Activated CD4-positive, alpha-beta T cell treated with anti-CD3 and anti-CD28 coated beads, Interleukin-2, amount 10 ng/mL, durations not matched to agents 24 days and 14 days (primary cell): ENCODE measurements at places on chromosomes 4 and X.

- H3K36me3 ChIP-seq = peaks cover 3% of the 10 kb centered on the region
- H3K27me3 ChIP-seq = no peaks in the 10 kb centered on the region
- H3K4me1 ChIP-seq = peaks cover 15% of the 10 kb centered on the region
- peak; percentile 85 for DNase-seq
Measured at GRCh38 chrX:16712548-16713155, at the start of gene CTPS2. Gene CTPS2 (minus strand): TSS chrX:16712669. CDS start chrX:16702902, 9,767 bp downstream.

DNA sequence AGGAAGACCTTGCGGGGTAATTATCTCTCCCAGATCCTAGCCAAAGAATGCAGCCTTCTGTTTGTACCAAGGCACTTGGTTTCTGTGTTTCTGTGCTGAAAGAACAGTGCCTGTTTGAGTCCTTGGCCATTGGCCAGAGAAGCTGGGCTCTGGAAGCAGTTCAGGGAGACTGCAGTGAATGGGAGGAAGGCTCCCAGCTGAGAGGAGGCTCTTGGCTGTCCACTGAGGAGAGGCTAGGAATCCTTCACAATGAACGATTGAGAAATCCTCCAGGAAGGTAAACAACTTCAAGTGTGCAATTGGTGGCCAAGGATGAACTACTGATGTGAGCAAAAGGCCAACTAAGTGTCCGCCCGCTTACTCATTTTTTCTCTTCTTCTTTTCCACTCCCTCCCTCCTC lies 61.3 kb downstream of the HS3ST1 start:
- H3K36me3 ChIP-seq = no peaks in the 10 kb centered on the region
- H3K27me3 ChIP-seq = peaks cover 2% of the 10 kb centered on the region
- no peaks in the 10 kb centered on the region for H3K4me1 ChIP-seq
- no peak for DNase-seq
- H3K27ac ChIP-seq = no peak overlapping the region
- no peak overlapping the region for H3K4me3 ChIP-seq

GRCh38 chr4:71833232-71833900 lies 49.5 kb upstream of the GC start:
- no peaks in the 10 kb centered on the region for H3K36me3 ChIP-seq
- H3K4me3 ChIP-seq = no peak overlapping the region
- H3K27me3 ChIP-seq = no peaks in the 10 kb centered on the region
- DNase-seq = no peak

GRCh38 chr4:20839957-20840356 lies 139.7 kb downstream of the PACRGL start:
- no peak overlapping the region for H3K27ac ChIP-seq
- H3K27me3 ChIP-seq = no peaks in the 10 kb centered on the region
- no peaks in the 10 kb centered on the region for H3K36me3 ChIP-seq
- no peak for DNase-seq
- H3K4me3 ChIP-seq = no peak overlapping the region

DNA sequence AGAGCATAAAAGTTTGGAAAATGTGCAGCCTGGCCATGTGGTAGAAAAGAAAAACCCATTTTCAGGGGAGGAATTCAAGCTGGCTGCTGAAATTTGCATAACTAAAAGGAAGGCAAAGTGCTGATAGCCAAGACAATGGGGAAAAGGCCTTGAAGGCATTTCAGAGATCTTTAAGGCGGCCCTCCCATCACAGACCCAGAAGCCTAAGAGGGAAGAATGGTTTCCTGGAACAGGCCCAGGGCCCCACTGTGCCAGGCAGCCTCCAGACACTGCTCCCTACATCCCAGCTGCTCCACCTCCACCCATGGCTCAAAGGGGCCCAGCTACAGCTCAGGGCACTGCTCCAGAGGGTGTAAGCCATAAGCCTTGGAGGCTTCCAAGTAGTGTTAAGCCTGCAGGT lies 158.0 kb upstream of the PRDX4 start:
- no peak for DNase-seq
- H3K4me3 ChIP-seq = no peak overlapping the region
- no peaks in the 10 kb centered on the region for H3K36me3 ChIP-seq
- no peaks in the 10 kb centered on the region for H3K4me1 ChIP-seq
- H3K27ac ChIP-seq = no peak overlapping the region
- no peaks in the 10 kb centered on the region for H3K27me3 ChIP-seq

GRCh38 chr4:124386163-124386562 lies 326.4 kb downstream of the ANKRD50 start:
- H3K4me1 ChIP-seq = no peaks in the 10 kb centered on the region
- H3K27me3 ChIP-seq = no peaks in the 10 kb centered on the region
- no peak for DNase-seq
- H3K27ac ChIP-seq = no peak overlapping the region

GRCh38 chr4:14028862-14029261 lies 401.3 kb upstream of the BOD1L1 start:
- H3K36me3 ChIP-seq = no peaks in the 10 kb centered on the region
- DNase-seq = no peak
- no peaks in the 10 kb centered on the region for H3K27me3 ChIP-seq
- no peak overlapping the region for H3K27ac ChIP-seq
- no peak overlapping the region for H3K4me3 ChIP-seq
- no peaks in the 10 kb centered on the region for H3K4me1 ChIP-seq

DNA sequence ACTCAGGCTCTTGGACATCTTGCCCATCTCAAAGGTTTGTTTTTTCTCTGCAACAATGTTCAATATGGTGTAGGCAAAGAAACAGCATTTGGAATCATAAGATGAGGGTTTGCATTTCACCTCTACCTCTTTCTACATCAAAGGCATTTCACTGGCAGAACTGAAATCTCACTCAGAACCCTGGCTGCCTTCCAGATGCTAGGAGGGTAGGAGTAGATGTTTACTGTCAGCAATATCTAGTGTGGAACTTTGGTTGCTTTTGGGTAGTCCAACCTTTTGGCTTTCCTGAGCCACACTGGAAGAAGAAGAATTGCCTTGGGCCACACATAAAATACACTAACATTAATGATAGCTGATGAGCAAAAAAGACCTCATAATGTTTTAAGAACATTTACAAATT lies 297.0 kb upstream of the KLF3 start:
- H3K36me3 ChIP-seq = no peaks in the 10 kb centered on the region
- H3K27me3 ChIP-seq = peaks cover 8% of the 10 kb centered on the region
- H3K4me1 ChIP-seq = no peaks in the 10 kb centered on the region
- no peak overlapping the region for H3K4me3 ChIP-seq
- no peak for DNase-seq
- no peak overlapping the region for H3K27ac ChIP-seq

- H3K27ac ChIP-seq = no peak overlapping the region
- DNase-seq = no peak
Measured at GRCh38 chr4:132504438-132504837, 644.7 kb upstream of the PCDH10 start.

- peaks cover 4% of the 10 kb centered on the region for H3K27me3 ChIP-seq
- no peak for DNase-seq
- peaks cover 4% of the 10 kb centered on the region for H3K4me1 ChIP-seq
- no peak overlapping the region for H3K4me3 ChIP-seq
- H3K27ac ChIP-seq = no peak overlapping the region
- no peaks in the 10 kb centered on the region for H3K36me3 ChIP-seq
Measured at GRCh38 chr4:123463869-123464268, 67.3 kb downstream of the SPRY1 start.

- no peaks in the 10 kb centered on the region for H3K27me3 ChIP-seq
- H3K4me1 ChIP-seq = no peaks in the 10 kb centered on the region
- no peaks in the 10 kb centered on the region for H3K36me3 ChIP-seq
- DNase-seq = no peak
- no peak overlapping the region for H3K4me3 ChIP-seq
Measured at GRCh38 chr4:97359826-97360225, 783.5 kb downstream of the STPG2 start.

DNA sequence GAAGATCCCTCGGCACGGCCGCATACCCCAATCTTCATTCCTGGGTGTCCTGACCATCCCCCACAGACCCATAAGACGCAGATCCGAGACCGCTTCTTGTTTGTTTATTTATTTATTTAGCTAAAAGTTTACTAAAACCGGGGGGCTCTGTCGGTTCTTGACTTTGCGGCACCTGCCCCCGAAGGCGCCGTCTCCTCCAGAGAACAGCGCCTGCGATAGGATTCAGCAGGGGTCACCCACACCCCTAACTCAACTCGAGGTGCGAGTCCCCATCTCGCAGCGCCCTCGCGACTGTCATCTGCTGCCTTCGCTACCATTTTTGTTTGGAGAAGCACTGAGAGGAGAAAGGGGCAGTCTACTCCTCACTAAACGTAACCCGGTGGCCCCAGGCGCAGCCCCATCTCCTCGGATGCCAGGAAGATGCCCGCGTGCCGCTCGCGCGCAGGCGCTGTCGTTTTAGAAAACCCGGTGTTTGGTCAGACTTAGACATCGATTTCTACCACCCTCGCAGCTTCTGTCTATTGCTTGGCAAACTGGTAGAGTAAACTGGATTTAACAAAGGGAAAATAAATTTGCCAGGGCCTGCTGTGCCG lies 18.9 kb upstream of the GPR101 start:
- H3K36me3 ChIP-seq = no peaks in the 10 kb centered on the region
- peaks cover 45% of the 10 kb centered on the region for H3K27me3 ChIP-seq
- peak; percentile 72 for DNase-seq
- H3K4me3 ChIP-seq = peak overlapping the region; percentile 86

- peaks cover 33% of the 10 kb centered on the region for H3K36me3 ChIP-seq
- peaks cover 28% of the 10 kb centered on the region for H3K4me1 ChIP-seq
- peaks cover 1% of the 10 kb centered on the region for H3K27me3 ChIP-seq
- peak; percentile 73 for DNase-seq
- peak overlapping the region; percentile 99 for H3K4me3 ChIP-seq
- H3K27ac ChIP-seq = peak overlapping the region; percentile 96
Measured at GRCh38 chr4:70688795-70689231, 481 bp downstream of the UTP3 start.

DNA sequence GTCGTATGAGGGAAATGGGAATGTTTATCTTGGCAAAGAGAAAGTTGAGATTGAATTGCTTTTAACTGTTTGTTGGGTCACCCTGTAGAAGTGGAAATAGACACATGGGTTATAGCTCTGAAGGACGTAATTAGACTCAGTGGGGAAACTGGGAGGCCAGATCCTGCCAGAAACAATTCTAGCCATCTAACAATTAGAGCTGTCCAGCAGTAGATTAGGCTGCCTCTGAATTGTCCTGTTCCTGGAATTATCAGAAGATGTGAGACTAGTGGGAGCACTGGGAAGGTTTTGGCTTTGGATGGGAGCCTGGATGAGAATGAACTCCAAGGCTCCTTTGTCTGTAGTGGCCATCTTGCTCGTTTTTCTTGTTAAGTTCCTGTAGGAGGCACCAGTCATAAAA lies 61.9 kb upstream of the IGFBP7 start:
- no peak for DNase-seq
- no peaks in the 10 kb centered on the region for H3K27me3 ChIP-seq
- H3K36me3 ChIP-seq = no peaks in the 10 kb centered on the region

GRCh38 chr4:122331195-122331594 lies 47.6 kb upstream of the ADAD1 start:
- no peak for DNase-seq
- peaks cover 4% of the 10 kb centered on the region for H3K4me1 ChIP-seq
- no peaks in the 10 kb centered on the region for H3K27me3 ChIP-seq
- no peak overlapping the region for H3K4me3 ChIP-seq

DNA sequence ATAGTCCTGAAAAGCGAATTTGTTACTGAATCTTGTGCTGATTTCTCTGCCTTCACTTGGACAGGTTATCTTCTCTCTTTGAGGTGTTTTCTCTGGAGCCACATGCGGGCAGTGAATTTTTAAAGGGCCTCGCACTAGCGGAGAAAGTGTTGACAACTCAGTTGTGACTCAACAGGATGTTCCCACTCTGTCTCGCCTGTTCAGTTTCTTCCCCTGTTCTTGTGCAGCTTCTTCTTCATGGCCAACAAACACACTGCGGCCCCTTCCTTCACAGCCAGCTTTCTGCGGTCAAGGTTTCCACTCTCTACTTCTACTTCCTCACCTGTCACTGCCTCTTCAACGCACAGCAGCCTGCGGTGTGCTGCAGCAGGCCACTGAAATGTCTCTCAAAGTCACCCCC lies 1.1 kb upstream of the SHROOM4 start:
- H3K27ac ChIP-seq = no peak overlapping the region
- H3K4me1 ChIP-seq = peaks cover 2% of the 10 kb centered on the region
- peaks cover 26% of the 10 kb centered on the region for H3K27me3 ChIP-seq
- H3K4me3 ChIP-seq = no peak overlapping the region

GRCh38 chr4:96681218-96681617 lies 841.3 kb downstream of the PDHA2 start:
- no peaks in the 10 kb centered on the region for H3K4me1 ChIP-seq
- no peaks in the 10 kb centered on the region for H3K36me3 ChIP-seq
- H3K27me3 ChIP-seq = no peaks in the 10 kb centered on the region
- H3K27ac ChIP-seq = no peak overlapping the region
- H3K4me3 ChIP-seq = no peak overlapping the region

- H3K4me3 ChIP-seq = no peak overlapping the region
- no peak for DNase-seq
- H3K27ac ChIP-seq = no peak overlapping the region
- no peaks in the 10 kb centered on the region for H3K36me3 ChIP-seq
Measured at GRCh38 chr4:125421547-125421946, 106.8 kb downstream of the FAT4 start.

DNA sequence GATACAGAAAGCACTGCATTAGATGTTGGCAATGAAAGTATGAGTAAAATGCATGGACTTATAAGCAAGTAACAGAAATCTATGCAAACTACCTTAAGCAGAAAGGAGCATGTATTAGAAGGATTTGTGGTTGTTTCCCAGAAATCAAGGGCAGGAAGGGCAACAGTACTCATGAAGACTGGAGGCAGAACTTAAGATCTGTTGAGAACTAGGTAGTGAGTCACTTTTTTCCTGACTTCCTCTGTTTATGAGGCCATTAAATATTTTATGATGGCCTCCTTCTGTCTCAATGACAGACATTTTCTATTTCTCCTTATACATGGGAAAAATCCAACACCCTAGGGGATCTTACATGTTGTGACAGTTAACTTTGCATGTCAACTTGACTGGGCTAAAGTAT lies 398.2 kb downstream of the MID1IP1 start:
- H3K27ac ChIP-seq = peak overlapping the region; percentile 67
- H3K4me3 ChIP-seq = no peak overlapping the region
- H3K27me3 ChIP-seq = no peaks in the 10 kb centered on the region

- DNase-seq = no peak
- peaks cover 9% of the 10 kb centered on the region for H3K36me3 ChIP-seq
- no peak overlapping the region for H3K27ac ChIP-seq
- H3K4me3 ChIP-seq = peak overlapping the region; percentile 80
Measured at GRCh38 chr4:153684971-153685371, 891 bp downstream of the TLR2 start.

DNA sequence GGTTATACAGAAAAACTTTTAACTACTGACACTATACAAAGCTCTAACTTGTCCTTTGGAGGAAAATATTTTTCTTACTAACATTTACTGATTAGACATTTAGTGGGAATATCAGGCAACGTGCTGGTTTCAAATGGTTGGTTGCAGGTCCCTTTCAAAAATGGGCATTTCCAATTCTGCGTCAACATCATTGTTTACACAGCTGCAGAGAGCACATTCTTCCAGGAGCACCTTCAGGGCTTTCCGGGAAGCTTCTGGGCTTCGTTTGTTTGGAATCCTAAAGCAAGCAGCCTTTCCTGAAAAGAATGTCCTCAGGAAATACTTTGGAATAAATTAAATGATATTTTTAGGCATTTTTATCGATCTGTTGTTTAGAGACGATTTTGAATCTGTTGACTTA lies 289.7 kb downstream of the TRIML1 start:
- no peaks in the 10 kb centered on the region for H3K27me3 ChIP-seq
- H3K36me3 ChIP-seq = no peaks in the 10 kb centered on the region
- no peak overlapping the region for H3K4me3 ChIP-seq
- DNase-seq = no peak
- no peak overlapping the region for H3K27ac ChIP-seq

- no peak overlapping the region for H3K4me3 ChIP-seq
- no peaks in the 10 kb centered on the region for H3K4me1 ChIP-seq
- no peak for DNase-seq
- no peak overlapping the region for H3K27ac ChIP-seq
- no peaks in the 10 kb centered on the region for H3K36me3 ChIP-seq
- H3K27me3 ChIP-seq = peaks cover 23% of the 10 kb centered on the region
Measured at GRCh38 chr4:85477534-85477933, 2.6 kb downstream of the ARHGAP24 start.
